ENCODE measurements at places on chromosomes 13 and 19.

DNA sequence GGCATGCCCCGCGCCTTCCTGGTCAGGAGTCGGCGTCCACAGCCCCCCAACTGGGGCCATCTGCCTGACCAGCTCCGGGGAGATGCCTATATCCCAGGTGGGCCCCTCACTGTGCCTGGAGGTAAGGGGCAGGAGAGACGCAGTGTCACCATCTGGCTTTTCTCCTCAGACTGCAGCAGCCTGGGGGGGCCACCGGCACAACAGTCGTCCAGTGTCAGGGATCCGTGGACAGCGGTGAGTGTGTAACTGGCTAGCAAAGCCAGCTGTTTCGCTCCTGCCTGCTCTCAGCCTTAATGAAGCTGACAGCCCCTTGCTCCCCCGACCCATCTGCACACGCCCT is 227 bp downstream of the OVOL3 start:
- no peak for DNase-seq

- DNase-seq: no peak
These were observed 92.2 kb downstream of the STOML3 start for GRCh38 chr13:38898481-38898880.

GRCh38 chr13:24982333-24982999 is 113.5 kb upstream of the PABPC3 start:
- no peak for DNase-seq

- DNase-seq: no peak
These were observed 11.4 kb downstream of the GPR180 start for GRCh38 chr13:94613051-94613450.

- DNase-seq: no peak
These were observed 12.6 kb downstream of the CACNA1A start for GRCh38 chr19:13493516-13494310.

- no peak for DNase-seq
These were observed 32.2 kb downstream of the MTRF1 start for GRCh38 chr13:41231025-41231677.

DNA sequence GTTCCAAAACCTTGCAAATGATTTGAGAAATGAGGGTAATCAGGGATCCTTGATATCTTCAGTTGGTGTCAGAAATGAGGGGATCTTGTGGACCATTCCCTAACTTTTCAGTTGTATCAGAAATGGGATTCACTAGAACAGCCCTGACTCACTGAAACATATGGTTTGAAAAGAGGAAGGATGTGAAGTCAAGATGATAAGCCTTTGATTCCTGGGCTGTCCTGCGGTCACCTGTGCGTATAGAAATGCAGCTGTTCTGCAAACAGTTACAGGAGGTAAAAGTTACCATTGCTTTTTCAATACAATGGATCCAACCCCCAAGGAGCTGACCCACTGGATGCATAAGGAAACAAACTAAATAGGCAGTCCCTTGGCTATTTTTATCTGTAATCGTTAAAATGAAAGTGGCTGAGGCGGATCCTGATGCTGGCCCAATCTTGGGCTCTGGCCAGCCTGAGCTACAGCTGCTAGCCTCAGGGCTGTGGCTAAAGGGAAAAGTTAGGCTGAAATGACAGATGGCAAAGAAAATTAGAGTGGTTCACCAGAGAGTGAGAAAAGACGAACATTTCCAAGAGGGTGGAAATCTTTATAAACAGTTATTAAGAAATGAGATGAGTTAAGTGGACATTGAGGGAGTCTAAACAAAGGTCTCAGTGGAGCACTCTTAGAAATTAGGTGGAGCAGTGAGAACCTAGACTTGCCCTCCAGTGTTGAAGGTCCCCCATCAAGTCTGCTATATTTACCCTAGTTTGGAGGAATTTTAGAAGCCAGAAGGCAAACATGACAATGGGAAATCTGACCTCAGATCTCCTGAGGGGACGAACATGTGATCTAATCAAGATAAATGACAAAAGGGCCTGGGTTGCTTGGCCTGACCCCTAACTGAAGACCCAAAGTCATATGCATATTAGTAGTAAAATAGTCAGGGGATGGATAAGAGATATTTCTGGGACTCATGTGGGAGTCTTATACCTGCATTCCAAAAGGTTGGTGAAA is 7.6 kb downstream of the SIGLECL1 start:
- DNase-seq: no peak

DNA sequence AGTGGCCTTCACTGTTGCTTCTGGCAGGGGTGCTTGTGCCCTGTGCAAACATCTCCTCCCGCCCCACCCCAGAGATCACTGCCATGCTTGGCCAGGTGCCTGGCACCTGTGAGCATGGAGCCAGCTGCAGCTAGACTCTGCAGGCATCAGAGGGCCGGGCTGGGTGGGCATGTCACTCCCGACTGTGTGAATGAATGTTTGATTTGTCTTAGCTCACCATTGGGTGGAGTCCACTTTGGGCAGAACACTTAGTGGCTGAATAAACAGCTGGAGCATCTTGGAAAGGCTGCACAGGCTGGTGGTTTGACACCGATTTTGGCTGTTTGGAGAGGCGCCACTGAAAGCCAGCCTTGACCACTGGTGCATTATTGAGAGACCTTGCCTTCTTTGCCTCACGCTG is 267.3 kb downstream of the DLEU7 start:
- DNase-seq: peak; percentile 40

DNA sequence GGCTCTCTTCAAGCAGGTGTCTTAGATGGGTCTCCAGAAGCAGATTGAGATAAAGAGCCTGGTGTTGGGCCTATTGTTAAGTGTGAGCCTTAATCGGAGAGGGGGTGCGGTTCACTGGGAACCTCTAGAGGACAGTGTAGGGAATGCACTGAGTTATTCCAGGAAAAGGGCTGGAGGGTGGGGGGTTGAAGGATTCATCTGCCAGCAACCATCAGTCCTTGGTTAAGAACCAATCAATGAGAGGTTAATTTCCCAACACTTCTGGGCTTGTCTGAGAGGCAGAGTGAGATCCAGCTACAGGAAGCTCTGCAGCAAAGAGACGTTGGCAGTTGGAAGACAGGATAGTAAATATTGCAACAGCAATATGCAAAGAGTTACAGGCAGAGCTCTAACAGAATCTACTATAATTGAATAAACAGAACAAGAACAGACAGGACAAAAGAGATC is 28.7 kb downstream of the CYP4F2 start:
- DNase-seq: peak; percentile 20

DNA sequence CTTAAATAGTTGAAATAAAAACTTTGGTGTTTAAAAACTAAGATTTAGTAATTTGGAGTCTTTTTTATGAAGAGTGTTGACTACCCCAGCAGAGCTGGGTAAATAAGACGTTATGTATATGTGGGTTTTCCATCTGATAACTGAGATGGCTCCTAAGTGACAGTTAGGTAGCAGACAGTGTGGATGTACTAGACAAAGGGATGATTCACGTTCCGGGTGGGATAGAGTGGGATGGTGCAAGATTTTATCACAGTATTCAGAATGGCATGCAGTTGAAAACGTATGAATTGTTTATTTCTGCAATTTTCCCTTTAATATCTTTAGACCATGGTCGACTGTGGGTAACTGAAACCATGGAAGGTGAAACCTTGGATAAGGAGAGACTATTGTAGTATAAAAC is 50.4 kb downstream of the NAA16 start:
- DNase-seq: no peak

DNA sequence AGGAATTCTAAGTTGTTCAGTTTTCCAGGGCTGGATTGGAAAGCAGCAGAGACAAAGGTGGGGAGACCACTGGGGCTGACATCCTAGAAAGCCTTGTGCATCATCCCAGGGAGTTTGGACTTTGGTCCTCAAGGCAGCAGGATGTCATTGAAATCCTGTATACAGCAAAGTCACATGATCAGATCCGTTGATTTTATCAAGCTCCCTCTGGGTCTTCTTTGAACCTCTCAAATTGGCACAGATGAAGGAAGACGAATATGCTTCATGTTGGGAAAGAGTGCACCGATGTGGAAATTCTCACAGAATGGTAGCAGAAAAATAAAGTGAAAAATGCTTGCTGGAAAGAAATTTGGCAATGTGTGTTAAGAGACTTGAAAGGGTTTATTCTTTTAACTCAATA is 149.8 kb upstream of the TMTC4 start:
- DNase-seq: no peak

DNA sequence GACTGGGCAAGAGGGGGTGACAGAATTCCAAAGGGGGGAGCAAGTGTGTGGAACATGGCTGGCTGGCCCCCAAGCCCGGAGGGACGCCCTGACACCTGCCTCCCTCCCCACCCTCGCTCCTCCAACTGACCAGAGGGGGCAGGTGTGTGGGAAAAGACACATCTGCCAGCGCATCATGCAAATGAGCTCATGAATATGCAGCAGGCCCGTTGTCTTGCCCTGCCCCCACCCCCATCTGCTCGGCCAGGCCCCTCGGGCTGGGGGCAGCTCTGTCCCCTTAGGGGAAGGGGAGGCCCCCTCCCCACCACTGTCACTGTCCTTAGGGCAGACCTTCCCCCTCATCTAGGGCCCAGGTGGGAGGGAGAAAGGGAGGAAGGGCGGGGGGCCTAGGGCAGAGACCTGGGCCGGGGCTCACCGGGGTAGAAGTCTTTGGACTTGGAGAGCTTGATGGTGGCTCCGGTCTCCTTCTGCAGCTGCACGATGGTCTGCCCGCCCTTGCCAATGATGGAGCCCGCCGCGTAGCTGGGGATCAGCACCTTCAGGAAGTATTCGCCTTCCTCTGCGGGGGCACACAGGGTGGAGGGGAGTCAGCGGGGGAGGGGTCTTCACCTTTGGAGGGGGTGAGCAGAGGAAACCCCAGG is 12.9 kb downstream of the NOVA2 start:
- DNase-seq: no peak

DNA sequence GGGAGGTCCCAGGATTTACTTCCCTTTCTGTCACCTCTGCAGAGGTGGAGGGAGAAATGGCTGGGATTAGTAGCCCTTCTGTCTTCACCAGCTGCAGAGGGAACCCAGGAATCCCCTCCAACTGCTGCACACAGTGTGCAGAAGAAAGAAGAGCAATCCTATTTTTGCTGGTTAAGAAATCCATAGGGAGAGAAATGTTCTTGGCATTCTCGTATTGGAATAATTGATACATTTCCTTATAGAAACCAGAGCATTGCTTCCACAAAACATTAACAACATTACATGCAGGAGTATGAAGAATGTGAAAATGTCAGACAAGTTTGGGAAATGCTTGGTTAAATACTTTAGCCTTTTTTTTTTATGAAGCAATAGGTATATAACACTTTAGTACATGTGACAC is 48.3 kb upstream of the KLF12 start:
- DNase-seq: no peak

DNA sequence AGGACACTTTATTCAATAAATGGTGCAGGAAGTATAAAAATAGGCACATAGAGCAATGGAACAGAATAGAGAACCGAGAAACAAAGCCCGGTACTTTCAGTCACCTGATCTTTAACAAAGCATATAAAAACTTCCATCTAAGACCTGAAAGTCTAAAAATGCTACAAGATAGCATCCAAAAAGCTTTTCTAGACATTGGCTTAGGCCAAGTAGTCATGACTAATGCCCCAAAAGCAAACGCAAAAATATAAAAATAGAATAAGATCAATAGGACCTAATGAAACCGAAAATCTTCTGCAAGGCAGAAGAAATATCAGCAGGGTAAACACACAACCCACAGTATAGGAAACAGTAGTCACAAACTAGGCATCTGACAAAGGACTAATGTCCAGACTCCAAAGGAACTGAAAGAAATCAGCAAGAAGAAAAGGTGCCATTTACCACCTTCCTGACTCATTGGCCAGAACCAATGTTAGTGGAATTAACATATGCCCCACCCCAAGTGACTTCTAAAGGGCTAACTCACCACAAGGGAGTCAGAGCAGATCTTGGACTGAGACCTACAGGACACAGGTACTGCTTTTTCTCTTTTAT is 40.8 kb upstream of the CEACAM21 start:
- no peak for DNase-seq

DNA sequence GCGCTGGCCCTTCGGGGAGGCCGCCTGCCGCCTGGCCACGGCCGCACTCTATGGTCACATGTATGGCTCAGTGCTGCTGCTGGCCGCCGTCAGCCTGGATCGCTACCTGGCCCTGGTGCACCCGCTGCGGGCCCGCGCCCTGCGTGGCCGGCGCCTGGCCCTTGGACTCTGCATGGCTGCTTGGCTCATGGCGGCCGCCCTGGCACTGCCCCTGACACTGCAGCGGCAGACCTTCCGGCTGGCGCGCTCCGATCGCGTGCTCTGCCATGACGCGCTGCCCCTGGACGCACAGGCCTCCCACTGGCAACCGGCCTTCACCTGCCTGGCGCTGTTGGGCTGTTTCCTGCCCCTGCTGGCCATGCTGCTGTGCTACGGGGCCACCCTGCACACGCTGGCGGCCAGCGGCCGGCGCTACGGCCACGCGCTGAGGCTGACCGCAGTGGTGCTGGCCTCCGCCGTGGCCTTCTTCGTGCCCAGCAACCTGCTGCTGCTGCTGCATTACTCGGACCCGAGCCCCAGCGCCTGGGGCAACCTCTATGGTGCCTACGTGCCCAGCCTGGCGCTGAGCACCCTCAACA is 1.2 kb downstream of the F2RL3 start:
- DNase-seq: no peak

GRCh38 chr13:57018915-57019314 is 121.8 kb upstream of the PRR20A start:
- DNase-seq: no peak

- no peak for DNase-seq
These were observed 654 bp downstream of the STAP2 start for GRCh38 chr19:4337906-4338440.

- DNase-seq: no peak
These were observed 111.5 kb upstream of the ZNF507 start for GRCh38 chr19:32233885-32234284.

DNA sequence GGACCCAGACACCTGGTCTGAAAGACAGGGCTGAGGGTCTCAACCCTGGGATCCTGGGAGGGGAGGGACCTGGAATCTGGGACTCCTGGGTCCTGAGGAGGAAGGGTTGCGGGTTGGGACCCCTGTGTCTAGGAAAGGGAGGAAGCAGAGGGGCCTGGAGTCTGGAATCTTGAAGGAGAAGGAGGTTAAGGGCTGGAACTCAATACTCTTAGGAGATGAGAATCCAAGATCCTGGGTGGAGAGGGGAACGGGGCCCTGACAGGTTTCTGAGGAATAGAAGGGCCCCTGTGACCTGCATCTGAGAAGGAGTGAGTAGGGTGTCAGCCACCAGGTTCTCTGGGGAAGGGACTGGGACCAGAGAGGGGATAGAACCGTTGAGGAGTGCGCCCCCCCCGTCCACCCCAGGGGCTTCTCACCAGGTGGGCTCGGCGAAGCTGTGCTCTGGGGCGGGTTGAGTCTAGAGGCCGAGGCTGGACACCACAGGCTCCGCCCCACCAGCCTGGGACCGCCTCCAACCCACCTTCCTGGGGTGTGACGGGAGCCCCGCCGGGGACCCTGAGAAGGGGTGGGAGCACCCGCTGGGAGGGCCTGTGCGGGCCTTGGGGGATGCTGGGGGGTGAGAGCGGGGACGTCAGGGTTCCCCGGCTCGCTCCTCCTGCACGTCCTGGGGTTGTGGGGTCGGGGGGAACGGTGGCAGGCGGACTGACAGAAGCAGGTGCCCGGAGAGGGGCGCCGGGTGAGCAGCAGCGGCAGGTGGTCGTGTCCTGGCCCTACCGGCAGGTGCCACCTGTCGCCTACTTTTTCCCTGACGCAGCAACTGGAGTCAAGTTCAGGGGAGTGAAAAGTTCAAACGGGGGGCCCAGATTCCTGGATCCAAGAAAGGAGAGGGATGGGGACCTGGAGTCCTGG is at the start of gene MAMSTR:
MAMSTR (minus strand) TSS at position 463 of the 909 bp plus-strand sequence. CDS start 694 bp downstream, outside the sequence.
- no peak for DNase-seq

- no peak for DNase-seq
These were observed 52.0 kb downstream of the KLF2 start for GRCh38 chr19:16376649-16377048.

GRCh38 chr19:12783291-12783848 is 7.9 kb upstream of the JUNB start:
- no peak for DNase-seq

GRCh38 chr13:76621705-76622104 is 264.5 kb downstream of the KCTD12 start:
- DNase-seq: no peak

- DNase-seq: no peak
These were observed 309.1 kb upstream of the SLITRK6 start for GRCh38 chr13:86108334-86108733.

All from DMS79 (cell line).